NCI-H1436 treated with DMSO at 0.1 percent for 48 hours (cell line): ENCODE measurements at places on chromosomes 3 and 15.

- no peak for DNase-seq
Measured at GRCh38 chr15:26504009-26504408, 268.9 kb downstream of the GABRB3 start.

DNA sequence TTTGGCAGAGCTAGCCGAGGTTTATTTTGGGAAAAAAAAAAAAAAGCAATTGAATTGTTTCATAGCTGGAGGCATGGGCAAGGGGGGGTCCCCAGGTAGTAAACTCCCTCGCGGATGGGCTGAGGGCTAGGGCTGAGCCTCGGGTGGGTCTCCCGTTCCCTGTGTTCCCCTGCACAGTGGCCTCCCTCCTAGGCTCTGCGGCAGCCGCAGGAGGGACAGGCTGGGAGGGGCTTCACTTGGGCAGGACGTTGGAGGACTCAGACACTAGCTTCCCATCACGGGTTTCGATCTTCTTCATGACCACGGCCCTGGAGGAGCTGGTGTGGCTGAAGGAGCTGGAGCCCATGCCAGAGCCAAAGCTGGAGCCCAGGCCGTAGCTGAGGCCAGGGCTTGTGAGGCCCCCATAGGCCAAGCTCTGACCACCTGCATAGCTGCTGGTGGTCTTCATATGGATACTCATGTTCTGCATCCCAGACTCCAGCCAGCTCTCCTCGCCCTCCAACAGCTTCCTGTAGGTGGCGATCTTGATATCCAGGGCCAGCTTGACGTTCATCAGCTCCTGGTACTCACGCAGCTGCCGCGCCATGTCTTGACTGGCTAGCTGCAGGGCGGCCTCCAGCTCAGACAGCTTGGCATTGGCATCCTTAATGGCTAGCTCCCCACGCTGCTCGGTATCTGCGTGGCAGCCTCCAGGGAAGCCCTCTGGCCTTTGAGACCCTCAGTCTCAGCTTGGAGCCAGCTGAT lies 64.0 kb upstream of the CDAN1 start:
- no peak for DNase-seq

DNA sequence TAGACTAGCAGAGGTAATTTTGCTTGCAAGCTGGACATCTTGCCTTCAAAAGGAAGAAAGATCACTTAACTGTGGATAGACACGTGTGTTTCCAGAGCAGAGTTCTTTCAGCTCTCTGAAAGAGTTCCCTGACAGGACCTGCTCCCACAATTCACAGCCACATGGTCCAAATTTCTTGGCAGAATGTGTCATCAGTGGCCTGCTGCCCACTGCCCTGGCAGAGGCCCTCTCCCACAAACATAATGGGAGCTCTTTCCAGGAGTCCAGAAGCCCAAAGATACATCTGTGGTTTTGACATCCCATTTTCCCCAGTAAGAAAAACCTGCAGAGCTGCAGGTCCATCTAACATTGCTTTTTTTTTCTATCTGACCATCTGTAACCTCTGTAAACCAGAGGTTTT lies 48.3 kb downstream of the SERPINI1 start:
- DNase-seq = no peak

GRCh38 chr3:99950921-99951320 lies 133.3 kb downstream of the CMSS1 start:
- DNase-seq = no peak

GRCh38 chr3:141876891-141877621 lies 613 bp downstream of the ATP1B3 start:
- no peak for DNase-seq

GRCh38 chr3:121152573-121152972 lies 244.6 kb downstream of the STXBP5L start:
- no peak for DNase-seq

DNA sequence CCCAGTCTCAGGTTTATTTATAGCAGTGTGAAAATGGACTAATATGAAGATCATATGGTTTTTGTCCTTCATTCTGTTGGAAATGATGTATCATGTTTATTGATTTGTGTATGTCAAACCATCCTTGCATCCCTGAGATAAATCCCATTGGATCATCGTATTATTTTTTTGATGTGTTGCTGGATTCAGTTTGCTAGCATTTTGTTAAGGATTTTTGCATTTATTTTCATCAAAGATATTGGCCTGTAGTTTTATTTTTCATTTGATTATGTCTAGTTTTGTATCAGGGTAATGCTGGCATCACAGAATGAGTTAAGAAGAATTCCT lies 34.3 kb downstream of the FAIM start:
- no peak for DNase-seq

DNA sequence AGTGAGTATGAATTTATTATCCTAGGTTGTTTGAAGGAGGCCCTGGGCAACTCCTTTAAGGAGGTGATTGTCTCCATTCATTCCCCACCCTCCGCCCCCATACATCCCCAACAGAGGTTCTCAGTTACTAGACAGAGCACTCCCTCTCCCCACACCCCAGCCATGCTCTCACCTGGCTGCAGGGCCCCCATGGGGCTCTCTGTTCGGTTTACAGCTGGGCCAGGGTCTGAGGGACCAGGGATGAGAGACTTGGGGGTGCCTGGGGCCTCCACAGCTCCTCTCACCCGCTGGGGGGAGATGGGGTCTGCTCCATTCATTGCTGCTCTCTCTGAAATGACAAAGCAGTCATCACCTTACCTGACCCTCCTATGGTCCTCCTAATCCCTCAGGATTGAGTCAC lies 3.6 kb downstream of the PRRT3 start:
- no peak for DNase-seq

- peak; percentile 78 for DNase-seq
Measured at GRCh38 chr3:189941125-189941524, 179.6 kb downstream of the P3H2 start.

GRCh38 chr3:140843656-140844055 lies 98.0 kb upstream of the SLC25A36 start:
- DNase-seq = no peak

DNA sequence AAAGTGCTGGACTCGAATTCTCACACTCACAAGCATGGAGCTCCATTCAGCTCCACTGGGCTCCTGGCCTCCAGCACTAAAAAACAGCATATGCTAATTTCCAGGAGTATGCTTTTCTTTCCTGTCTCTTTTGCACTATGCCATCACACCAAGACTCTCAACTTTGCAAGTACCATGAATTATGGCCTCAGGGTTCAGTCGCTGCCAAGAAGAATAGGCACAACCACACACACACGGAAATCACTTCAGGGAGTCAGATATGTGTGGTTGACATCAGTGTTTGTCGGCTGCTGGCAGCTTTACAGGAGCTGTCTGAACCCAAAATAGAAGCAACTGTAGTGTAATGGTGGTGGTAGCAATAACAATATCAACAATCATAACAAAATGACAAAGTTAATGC lies 305.0 kb upstream of the SLCO3A1 start:
- no peak for DNase-seq

GRCh38 chr15:58854593-58854992 lies 78.9 kb downstream of the SLTM start:
- DNase-seq = no peak

DNA sequence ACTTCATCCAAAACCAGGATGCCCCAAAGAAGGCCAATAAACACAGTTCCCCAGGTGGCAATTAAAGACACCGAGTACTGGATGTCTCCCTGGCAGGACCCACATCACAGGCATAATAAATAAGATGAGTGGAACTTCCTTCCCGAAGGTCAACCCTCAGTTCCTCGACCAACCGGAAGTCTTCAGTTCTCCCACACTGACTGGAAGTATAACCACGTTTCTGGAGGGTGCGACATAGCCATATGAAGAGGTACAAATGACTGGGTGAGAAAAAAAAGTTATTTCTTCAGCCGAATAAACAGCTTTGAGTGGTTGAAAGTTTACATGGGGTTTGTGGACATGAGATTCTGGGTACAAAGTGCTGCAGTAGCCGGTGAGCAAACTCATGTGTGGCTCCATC lies 34.6 kb upstream of the MUC13 start:
- DNase-seq = no peak

DNA sequence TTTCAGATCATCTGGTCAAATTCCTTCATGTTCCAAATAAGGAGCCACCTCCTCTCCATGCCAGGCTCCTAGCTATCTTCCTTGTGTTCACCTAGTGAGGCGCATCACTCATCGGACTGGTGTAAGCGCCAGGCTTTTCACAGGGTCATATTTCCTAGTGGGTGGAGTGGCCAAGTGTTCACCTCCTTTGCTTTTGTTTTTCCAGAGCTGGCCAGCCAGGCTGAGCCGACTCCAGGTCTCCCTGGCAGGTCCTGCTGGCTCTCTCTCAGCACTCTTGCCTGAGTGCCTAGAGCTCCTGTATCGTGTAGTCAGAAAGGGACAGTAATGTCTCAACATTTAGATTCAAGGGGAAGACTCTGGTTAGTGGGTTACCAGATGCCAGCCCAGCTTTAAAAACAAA lies 31.0 kb downstream of the HEG1 start:
- DNase-seq = no peak

DNA sequence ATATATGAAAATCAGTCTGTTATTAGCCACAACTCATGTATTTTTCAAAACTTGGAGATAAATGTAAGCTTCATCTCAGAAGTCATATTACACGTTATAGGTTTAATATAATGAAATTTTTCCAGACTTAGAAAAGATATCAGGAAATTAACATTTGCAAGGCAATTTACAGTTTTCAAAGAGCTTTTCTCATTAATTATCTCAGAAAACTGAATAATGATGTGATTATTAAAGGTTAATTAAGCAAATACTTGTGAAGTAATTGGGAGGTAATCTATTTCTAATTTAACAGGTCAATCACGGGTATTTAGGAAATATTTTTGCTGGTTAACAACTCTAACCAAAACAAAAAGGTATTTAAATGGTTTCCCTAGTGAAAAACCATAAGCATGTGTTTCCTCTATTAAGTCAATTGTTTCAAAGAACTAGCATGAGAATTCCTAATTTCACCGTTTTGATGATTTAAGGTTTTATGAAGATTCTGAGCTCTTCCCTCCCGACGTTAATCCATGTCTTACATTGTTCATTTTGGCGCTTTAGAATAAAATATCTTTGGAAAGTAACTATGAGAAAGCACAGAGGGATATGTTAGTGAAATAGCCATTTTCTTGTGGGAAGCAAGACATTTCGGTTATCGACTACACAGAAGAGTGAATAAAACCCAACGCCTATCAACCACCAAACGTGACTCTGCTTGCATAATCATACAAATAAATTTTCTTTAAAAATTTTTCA lies 1.5 kb upstream of the NEO1 start:
- DNase-seq = no peak

DNA sequence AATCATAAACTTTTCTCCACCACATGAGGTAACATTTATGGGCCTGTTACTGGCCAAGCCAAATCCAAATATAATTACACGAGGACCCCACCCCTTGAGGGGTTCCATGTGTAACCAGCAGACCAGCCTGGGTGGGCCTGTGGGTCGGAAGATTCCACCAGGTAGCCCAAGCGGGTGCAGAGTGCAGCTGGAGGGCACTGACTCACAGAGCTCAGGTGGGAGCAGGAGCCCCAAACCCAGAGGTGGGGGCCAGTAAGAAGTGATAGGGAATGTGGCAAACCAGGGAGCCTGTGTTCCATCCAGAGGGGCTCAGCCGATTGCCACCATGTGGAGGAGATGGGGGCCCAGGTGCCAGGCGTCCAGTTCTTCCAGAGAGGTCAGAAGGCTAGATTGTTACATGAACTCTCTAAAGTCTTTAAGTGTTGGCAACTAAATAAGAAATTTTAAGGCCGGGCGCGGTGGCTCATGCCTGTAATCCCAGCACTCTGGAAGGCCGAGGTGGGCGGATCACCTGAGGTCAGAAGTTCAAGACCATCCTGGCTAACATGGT lies 2.6 kb downstream of the GP9 start:
- DNase-seq = no peak

GRCh38 chr15:70504988-70505387 lies 258.4 kb downstream of the UACA start:
- DNase-seq = no peak

- DNase-seq = no peak
Measured at GRCh38 chr3:157921811-157922210, 184.4 kb downstream of the SHOX2 start.

GRCh38 chr3:195162033-195162669 lies 108.8 kb downstream of the XXYLT1 start:
- DNase-seq = no peak

DNA sequence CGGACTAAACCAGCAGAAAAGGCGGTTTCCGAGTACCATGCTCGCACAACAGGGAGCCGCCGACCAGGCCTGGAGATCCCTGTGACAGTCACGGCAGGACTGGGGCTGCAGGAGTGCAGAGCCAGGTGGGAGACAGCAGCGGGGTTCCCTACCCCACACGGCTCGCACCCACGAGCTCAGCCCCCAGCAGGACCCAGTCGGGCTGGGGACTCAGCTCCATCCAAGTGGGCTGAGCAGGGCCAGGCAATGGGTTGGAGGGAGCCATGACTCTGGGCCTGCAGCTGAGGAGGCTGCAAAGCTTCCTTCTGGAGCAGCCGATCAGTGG lies 15.8 kb downstream of the XXYLT1 start:
- DNase-seq = no peak

- DNase-seq = no peak
Measured at GRCh38 chr3:170079536-170080165, 41.9 kb downstream of the GPR160 start.

DNA sequence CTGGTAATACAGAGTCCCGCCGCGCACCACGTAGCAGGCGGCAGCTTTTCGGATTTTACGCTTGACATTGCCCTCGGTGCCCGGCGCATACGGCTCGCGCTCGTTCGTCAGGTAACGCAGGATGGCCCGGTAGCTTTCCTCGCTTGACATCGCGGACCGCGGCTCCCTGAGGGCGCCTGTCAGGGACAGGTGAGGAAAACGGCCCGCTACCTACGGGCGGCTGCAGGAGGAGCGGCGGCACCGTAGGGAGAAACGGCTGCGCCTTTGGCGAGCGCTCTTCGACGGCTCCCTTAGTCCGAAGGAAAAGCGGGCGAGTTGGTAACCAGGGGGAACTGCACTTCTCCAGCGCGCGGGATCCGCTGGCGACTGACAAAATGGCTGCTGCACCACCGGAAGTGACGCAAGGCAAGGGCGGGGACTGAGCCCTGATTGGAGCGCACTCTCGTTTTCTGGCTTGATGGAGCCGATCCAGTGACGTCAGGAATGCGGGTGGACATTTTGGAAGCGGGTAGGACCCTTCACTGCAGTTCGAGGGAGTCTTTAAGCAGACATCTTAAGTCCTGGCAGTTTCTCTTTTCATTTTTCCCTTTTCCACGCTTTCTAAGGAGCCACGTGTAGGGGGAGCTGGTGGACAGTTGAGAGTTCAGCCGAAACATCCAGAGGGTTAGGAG lies at the start of gene ZBTB11:
Gene ZBTB11 (minus strand): TSS at position 368 of the 671 bp plus-strand sequence. CDS start 218 bp downstream, at position 150.
- no peak for DNase-seq

- no peak for DNase-seq
Measured at GRCh38 chr3:104628185-104628789, 738.4 kb upstream of the ALCAM start.

DNA sequence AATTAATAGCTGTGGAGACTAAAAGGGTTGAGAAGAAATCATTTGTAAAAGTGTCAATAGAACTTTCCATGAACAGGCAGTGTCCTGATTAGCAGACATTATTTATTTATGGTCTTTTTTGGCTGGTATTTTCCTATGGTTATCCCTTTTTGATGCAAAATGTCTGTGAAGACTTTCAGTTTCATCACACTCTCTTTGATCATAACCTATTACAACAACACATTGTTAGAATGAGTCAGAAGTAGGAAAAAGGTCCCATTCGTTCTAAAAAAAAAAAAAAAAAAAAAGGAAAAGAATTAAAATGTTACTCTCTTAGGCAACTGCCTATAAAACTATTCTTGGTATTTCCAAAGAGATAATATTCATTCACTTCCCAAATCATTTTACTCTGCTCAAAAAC lies 62.1 kb downstream of the SLC49A4 start:
- no peak for DNase-seq
